ENCODE measurements at places on chromosomes 2 and 18. TPM values are rescaled to one million over a fixed set of nuclear protein-coding genes. Genes with fewer than 3 reads are reported as not detected.
A peak's percentile ranks its signal among the peaks of the same experiment; 100 is the strongest.

The EPG5 gene
- 64.5 TPM for total RNA-seq

The FOXD4L1 gene
- not detected for total RNA-seq

The CFAP210 gene
- total RNA-seq, result 3.3 TPM

DNA sequence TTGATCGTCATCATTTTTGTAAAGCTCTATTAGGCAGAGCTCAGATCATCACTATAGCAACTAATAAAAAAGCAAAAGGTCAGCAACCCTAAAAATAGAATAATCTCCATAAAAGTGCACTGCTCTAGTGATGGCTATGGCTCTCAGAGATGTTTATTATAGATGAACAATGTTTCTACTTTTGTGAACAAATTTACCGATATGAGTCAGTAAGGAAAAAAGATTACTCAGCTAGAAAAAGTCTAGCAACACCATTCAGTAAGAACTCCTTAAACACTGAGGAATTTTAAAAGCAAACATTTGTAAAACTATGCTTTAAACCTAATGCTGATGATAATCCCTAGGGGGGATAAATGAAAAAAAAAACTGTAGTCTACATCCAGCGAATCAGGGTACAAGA lies 69.6 kb downstream of the ACVR1C start:
- DNase-seq, result no peak
- no peaks in the 10 kb centered on the region for H3K4me1 ChIP-seq
- H3K4me3 ChIP-seq, result no peak overlapping the region
- H3K36me3 ChIP-seq, result no peaks in the 10 kb centered on the region
- no peaks in the 10 kb centered on the region for H3K27me3 ChIP-seq

DNA sequence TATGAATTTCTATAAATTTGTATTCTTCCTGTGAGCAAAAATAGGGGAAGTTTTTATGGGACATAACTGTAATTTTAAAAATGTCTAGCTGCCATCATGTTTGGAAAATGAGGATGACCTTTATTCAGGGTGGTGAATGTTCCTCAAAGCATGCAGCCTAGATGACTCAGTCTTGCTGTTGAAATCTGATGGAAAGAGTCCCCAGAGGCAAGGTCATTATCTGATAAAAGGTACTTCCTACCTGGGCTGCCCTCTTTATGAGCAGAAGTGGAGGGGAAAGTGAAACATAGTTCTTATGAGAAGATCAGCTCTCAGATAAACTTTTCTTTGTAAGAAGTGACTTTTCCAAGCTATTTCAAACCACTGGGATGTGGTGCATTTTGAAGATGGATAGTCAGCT lies 1144.7 kb upstream of the PIK3C3 start:
- no peak overlapping the region for H3K4me3 ChIP-seq
- no peak overlapping the region for H3K27ac ChIP-seq
- DNase-seq, result no peak
- no peaks in the 10 kb centered on the region for H3K36me3 ChIP-seq

GRCh38 chr2:25054720-25055119 lies 12.8 kb downstream of the EFR3B start:
- no peak overlapping the region for H3K4me3 ChIP-seq
- DNase-seq, result no peak
- H3K4me1 ChIP-seq, result no peaks in the 10 kb centered on the region
- H3K27ac ChIP-seq, result no peak overlapping the region

DNA sequence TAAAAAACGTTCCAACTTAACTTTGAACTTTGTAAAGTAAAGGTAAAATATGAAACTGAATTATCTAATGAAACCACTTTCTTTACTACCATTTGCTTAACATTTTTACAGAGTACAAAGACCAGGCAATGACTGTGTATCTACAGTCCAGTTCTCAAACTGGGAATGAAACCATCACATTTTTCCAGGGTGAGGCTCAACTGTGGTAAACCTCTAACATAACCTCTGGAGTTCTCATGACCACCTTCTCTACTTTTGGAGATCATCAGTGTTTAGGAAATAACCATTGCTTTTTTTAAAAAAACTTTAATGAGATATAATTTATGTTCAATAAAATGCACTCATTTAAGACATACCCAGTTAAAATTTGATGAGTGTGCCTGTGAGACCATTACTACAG lies 223.5 kb downstream of the RNF152 start:
- peaks cover 2% of the 10 kb centered on the region for H3K4me1 ChIP-seq
- H3K4me3 ChIP-seq, result no peak overlapping the region
- H3K27me3 ChIP-seq, result no peaks in the 10 kb centered on the region

DNA sequence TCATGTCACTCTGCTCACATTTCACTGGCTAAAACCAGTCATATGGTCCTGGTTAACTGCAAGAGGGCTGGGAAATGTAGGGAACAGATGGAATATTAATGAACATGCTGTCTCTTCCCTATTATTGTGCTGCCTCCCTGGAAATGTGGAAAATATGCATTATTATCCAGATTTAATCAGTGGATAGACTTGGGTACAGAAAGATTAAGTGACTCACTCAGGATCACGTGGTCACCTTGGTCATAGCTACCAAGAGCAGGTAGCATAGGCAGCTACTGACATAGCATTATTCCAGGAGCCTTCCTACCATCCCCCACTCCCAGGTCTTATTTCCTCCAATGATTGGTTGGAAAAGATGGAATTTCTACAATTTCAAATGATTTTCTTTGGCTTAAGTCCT lies 141.1 kb downstream of the HRH4 start:
- no peak overlapping the region for H3K4me3 ChIP-seq
- no peaks in the 10 kb centered on the region for H3K36me3 ChIP-seq
- no peak for DNase-seq
- no peak overlapping the region for H3K27ac ChIP-seq
- no peaks in the 10 kb centered on the region for H3K4me1 ChIP-seq
- H3K27me3 ChIP-seq, result no peaks in the 10 kb centered on the region

DNA sequence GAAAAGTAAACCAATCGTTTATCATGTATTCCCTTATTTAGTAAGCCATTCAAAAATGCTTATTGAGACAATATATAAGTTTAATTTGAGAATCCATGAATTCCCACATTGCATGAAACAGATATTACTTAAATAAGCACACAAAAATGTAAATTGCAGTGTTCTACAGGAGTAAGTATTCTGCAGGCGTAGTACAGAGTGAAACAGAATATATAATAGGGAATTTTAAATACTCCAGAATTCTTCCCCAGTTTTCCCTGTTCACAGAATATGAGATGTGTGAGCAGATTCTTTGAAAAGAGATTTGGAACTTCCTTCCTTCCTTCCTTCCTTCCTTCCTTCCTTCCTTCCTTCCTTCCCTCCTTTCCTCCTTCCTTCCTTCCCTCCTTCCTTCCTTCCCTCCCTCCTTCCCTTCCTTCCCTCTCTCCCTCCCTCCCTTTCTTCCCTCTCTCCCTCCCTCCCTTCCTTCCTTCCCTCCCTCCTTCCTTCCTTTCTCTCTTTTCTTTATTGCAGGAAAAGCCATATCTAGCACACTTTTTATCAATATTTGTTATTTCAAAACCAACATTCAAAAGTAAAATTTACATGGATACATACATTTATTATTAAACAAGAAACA lies 977.7 kb upstream of the LRRTM1 start:
- no peak overlapping the region for H3K4me3 ChIP-seq
- no peaks in the 10 kb centered on the region for H3K4me1 ChIP-seq
- DNase-seq, result no peak
- H3K27me3 ChIP-seq, result no peaks in the 10 kb centered on the region
- H3K27ac ChIP-seq, result no peak overlapping the region
- no peaks in the 10 kb centered on the region for H3K36me3 ChIP-seq

DNA sequence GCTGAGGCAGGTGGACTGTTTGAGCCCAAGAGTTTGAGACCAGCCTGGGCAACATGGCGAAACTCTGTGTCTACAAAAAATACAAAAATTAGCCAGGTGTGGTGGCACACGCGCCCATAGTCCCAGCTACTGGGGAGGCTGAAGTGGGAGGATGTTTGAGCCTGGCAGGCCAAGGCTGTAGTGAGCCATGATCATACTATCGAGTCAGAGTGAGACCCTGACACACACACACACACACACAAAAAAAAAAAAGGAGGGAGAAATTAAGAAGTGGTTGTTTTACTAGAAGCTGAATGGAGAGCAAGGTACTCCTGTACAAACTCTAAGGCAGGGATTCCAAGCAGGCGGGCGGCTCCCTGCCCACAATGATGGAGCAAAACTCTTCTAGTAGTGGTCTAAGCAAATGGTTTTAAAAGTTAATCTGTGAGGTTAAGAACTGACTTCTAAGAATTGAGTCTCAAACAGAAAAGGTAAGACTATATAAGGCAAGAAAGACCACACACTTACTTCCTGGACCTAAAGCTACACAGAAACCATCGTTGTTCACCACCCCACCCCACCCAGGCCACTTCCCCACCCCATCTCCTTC lies 2.6 kb downstream of the ANKRD44 start:
- DNase-seq, result no peak
- peaks cover 17% of the 10 kb centered on the region for H3K4me1 ChIP-seq
- no peaks in the 10 kb centered on the region for H3K36me3 ChIP-seq

DNA sequence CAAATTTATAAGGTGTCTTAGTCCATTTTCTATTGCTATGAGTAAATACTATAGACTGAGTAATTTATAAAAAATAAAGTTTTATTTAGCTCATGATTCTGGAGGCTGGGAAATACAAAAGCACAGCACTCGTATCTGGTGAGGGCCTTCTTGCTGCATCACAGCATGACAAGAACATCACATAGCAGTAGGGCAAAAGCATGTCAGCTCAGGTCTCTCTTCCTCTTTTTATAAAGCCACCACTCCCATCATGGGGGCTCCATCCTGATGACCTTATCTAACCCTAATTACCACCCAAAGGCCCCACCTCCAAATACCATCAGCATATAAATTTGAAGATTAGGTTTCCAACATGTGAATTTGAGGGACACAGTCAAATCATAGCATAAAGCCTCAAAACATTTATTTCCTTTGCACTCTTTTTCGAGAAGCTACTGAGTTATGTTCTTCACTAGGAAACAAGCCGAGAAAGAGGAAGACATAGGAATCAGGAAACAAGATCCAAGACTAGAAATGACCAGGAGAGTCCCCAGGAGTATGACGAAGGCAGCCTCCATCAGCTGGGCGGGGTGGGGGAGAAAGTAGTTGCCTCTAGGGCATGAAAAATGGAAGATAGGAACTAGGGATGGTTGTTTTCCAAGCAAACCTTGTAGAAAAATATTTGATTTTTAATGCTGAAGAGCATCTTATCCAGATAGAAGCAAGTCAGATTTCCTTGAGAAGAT lies 24.1 kb upstream of the NABP1 start:
- no peak overlapping the region for H3K4me3 ChIP-seq
- no peaks in the 10 kb centered on the region for H3K36me3 ChIP-seq
- DNase-seq, result no peak
- no peaks in the 10 kb centered on the region for H3K4me1 ChIP-seq

DNA sequence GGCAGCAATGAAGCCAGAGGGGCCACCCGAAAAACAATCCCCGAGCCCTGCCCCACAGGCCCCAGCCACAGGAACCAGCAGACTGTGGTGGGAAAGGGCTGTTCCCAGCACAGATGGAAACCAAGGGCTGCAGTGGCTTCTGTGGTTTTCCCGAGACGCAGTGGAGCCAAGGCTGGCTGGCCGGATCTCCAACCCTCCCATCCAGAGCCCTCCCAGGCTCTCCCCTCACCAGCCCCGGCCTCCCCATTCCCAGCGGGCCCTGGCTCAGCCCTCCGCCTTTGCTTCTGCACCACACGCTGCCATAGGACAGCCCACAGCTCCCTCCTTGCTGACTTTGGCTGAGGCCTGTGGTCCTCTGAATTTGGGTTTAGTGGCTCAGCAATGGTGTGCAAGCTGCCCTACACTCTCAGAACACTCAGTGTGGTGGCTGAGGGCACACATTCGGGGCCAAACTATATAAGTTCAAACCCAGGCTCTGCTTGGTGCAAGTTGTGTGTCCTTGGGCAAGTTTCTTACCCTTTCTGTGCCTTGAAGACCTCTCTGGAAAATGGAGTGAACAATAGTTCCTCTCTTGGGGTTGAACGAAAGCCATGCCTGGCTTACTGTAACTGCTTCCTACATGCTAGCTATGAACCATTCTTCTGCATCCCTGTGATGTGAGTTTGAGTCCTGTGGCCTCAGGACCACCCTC lies 200.1 kb downstream of the SMAD7 start:
- no peaks in the 10 kb centered on the region for H3K27me3 ChIP-seq
- H3K4me1 ChIP-seq, result no peaks in the 10 kb centered on the region
- H3K4me3 ChIP-seq, result no peak overlapping the region
- H3K27ac ChIP-seq, result peak overlapping the region; percentile 35
- H3K36me3 ChIP-seq, result no peaks in the 10 kb centered on the region

DNA sequence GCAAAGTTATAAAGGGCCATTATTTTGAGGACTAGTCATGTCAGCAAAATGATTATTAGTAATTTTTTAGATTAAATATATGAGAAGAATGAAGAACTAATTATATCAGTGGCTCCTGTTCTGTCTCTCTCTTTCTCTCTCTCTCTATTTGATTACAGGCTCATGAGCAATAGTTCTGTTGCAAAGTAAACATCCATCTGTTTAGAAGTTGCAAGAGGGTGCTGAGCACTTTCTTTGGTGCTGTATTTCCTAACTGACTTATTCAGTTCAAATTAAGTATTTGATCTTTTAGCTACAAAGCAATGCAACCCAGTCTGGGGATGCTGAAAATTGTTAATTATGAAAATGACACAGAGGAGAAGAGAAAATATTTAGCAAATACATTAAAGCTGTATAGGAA lies 408.1 kb upstream of the UBE2E3 start:
- DNase-seq, result no peak
- no peaks in the 10 kb centered on the region for H3K4me1 ChIP-seq
- no peak overlapping the region for H3K27ac ChIP-seq
- H3K27me3 ChIP-seq, result no peaks in the 10 kb centered on the region

DNA sequence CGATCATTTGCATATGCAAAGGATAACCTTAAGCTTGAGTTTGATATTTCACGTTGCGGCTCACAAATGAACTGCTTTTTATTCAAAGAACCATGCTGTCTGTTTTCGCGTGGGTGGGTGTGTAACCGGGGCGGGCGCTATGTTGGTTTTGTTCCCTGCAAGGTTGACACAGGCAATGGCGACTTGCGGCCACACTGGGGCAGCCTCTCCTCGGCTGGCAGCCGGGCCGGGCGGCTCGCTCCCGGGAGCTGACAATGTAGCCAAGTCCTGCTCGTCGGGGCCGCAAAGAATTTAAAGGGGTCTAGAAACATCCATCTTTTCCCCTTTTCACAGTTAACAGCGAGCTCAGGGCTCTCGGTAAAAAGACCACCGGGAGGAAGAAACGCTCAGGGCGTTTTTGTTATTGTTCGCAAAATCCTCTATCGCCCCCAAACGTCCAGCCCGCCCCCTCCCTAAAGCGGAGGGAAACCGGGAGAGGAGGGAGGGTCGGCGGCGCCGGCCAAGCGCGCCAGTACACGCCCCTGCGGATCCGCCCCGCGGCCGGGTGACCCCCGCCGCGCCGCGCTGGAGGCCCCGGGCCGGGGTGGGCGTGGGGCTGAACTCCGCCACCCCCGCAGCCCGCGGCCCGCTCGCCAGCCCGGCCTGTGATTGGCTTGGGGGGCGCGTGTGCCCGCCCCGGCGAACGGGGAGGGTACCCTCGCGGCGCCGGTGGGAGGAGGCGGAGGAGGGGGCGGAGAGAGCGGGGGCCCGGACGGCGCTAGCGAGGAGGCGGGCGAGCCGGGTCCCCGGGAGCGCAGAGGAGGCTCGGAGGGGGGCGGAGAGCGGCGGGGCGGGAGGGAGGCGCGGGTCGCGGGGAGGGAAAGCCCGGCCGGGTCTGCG lies at the start of gene NEDD4L:
Gene NEDD4L, plus strand, starts transcription at position 736 of the 879 bp plus-strand sequence. CDS start 435 bp downstream, outside the sequence.
- no peaks in the 10 kb centered on the region for H3K36me3 ChIP-seq
- peak within 1 kb of the TSS; percentile 79 for H3K4me3 ChIP-seq
- H3K27ac ChIP-seq, result peak within 1 kb of the TSS; percentile 84
- DNase-seq, result peak; percentile 94

GRCh38 chr2:102594445-102595016 lies 24.8 kb upstream of the SLC9A2 start:
- H3K36me3 ChIP-seq, result no peaks in the 10 kb centered on the region
- DNase-seq, result no peak
- no peaks in the 10 kb centered on the region for H3K27me3 ChIP-seq
- no peaks in the 10 kb centered on the region for H3K4me1 ChIP-seq
- no peak overlapping the region for H3K4me3 ChIP-seq
